ENCODE measurements at places on chromosomes 2 and 18.

- DNase-seq, result no peak
These were observed 97.1 kb downstream of the SH3RF3 start for GRCh38 chr2:109226128-109226527.

DNA sequence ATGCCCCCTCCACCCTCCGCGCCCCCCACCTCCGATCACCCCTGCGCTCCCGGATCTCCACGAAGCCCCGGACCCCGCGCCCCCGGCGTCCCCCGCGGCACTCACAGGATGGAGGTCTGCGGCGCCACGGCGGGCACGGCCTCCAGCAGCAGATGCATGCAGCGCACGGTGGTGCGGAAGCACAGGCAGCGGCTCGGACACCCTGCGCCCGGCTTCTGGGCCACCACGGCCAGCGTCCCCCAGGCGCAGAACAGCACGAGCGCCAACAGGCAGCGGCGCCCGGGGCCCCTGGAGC lies 217 bp downstream of the PXDN start:
- DNase-seq, result no peak

DNA sequence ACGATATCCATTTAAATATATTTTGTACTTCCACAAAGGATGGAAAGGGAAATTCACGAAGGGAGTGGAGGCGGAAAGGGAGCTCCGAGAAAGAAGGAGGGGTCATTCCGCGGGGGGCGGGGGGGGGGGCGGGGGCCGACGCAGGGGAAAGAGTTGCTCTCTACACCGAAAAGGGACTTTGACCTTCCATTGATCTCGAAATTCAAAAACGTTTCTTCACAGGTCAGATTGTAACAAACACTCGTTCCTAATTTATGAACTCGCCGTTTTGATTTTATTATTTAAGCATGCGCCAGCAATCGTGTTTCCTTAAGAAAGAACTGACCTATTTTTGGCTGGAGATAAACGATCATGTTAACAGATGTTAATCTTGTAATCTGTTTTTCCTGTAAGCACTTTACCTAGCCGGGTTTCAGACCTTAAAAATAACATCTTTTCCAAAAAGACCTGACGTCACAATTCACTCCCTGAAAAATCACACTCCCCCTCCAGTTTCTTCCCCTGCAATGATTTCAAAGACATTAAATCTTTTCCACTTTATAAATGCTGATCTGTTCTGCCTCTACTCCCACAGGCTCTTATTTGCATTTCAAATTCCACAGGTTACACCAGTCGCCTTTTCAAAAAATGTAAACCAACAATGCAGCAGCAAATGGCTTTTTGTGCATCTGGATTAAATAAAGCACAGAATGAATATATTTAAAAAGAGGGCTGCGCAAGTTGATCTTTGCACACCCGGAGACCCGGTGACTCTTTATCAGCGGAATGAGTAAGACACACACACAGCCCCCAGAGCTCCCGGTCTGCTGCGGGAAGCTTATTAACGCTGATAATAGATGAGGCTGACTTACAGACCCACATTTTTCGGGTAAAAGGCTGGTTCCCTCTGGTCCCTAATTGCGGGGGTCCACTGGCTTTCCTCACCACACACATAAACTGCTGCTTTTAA lies 1.6 kb downstream of the ZNF516 start:
- DNase-seq, result no peak

GRCh38 chr2:216117561-216118340 lies 8.6 kb downstream of the XRCC5 start:
- DNase-seq, result no peak

DNA sequence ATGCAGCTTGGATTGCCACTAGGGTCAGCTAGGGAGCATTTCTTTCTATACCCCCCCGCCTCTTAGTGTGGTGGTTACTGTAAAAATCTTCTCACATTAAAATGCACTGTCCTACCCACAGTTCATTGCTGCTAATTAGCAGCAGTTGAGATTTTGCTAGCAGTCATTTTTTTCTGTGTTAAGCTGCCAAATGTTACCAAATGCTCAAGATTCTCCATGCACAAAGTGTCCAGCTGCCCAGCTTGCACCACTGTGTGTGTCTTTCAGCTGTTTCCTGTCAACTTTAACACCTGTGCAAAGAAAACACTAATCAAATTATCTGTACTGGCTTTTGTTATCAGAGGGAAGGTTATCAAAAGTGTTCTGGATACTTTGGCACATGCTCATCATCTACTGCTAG lies 679.3 kb downstream of the NR4A2 start:
- no peak for DNase-seq

DNA sequence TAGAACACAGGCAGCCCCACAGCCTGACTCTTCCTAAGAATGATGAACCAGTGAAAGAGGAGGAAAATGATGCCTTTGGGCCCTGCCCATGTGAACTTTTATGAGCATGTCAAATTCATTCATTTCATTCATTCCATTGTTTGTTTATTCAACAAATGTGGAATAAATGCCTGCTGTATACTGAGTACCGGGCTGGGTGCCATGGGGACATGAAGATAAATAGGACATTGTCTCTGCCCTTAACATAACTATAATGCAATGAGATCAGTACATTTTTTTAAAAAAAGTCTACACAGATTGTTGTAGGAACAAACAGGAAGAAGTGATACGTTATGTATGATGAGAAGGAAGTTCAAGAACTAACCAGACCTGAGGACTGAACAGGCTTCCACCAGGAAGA lies 14.7 kb downstream of the MREG start:
- no peak for DNase-seq

GRCh38 chr2:226888971-226889370 lies 53.1 kb downstream of the RHBDD1 start:
- no peak for DNase-seq

GRCh38 chr2:24740142-24740541 lies 53.0 kb downstream of the PTRHD1 start:
- no peak for DNase-seq

DNA sequence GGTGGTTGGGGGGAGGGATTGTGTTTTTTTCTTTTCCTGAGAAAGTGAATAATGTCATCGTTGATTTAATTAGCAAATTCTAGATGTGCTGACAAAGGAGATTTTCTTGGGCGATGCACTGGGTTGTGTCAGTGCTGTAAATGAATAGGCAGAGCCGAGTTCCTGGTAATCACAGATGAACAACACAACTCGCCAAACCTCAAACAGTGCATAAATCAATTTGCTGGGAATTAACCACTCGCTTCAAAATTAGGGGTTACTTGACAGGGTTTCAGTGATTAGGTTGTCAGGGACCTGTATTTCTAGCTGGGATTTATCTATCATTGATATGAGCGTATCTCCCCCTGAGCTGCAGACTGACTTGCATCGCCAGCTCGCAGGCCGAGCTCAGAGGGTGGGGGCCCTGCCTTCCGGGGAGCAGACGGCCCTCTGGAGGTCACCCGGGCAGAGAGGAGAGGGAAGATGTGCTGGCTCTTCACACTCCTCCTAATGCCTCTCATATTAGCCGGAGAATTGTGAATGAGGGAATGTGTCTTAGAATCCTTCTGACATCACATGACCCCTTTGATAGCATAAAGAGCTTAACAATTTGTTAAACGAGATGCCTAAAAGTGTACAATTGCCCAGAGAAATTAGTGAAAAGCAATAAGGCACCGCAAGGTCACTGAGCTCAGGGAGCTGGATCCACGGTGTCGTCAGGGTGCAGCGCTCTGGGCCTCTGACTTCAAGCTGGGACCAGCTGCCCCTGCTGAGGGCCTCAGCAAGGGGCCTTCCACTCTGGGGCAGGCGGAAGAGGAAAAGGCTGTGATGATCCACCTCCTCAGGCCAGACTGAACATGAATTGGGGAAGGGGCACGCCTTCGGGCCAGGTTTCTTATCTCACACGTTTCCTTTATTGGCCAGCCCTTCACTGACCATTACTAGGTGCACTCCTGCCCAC lies 48.9 kb downstream of the SMIM21 start:
- no peak for DNase-seq

DNA sequence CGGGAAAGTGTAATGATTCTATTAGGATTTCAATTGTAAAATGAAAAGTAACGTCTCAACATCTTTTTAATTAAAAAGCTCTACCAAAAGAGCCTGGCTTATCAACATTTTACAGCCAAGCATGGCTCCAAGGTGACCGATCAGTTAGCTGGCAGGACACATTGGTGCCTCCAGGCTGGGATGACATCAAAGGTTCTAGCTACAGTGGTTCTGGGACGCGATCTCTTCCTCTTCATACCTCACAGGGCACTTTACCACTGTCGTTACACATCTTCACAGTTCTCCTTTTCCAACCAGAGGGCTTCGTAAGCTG lies 693 bp downstream of the ORC2 start:
- DNase-seq, result no peak

- no peak for DNase-seq
These were observed 8.1 kb upstream of the TRIB2 start for GRCh38 chr2:12708508-12709206.

DNA sequence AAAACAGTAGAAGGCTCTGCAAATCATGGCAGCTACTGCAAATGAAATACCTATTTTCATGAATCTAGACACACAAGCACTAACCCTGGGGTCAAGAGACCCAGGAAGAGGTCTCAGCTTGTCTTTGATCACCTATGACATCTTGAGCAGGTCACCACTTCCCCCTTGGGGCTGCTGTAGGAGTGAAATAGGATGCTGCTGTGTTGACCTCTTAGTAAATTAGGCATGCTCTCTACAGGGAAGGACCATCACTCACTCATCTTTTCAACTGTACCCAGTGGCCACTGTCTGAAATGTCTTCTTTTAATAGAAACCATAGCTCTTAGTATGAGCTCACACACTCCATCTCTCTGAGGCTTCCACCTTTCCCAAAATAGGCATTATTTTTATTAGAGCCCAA lies 83.8 kb downstream of the NCK2 start:
- no peak for DNase-seq

DNA sequence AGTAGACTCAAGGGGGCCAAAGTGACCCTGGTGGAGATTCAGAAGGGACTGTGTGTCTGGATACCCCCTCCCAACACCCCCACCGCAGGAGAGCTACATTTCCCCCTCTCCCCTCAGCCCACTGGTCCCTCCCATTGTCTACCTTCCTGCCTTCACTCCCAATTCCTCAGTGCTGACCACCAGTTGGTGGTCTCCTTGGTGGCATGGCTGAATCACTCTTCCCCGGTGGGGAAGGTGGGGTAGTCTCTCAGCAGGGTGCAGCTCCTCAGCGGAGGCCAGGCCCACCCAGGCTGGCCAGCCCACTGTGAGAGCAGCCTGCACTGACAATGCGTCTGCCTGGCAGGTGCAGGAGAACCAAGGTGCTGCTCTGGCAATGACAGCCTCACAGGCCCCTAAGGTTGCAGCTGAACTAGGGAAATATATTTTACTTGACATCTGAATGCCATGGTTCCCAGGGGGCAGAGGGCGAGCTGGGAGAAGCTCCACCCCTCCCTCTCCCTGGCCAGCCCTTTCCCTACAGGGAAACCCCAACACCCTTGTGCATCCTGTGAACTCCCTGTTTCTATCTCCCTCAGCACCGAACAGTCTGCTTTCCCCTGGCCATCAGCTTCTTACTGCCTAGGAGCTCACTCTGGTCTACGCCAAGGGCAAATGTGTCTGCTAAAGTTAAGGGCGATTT lies 62.6 kb upstream of the PAX8 start:
- no peak for DNase-seq

DNA sequence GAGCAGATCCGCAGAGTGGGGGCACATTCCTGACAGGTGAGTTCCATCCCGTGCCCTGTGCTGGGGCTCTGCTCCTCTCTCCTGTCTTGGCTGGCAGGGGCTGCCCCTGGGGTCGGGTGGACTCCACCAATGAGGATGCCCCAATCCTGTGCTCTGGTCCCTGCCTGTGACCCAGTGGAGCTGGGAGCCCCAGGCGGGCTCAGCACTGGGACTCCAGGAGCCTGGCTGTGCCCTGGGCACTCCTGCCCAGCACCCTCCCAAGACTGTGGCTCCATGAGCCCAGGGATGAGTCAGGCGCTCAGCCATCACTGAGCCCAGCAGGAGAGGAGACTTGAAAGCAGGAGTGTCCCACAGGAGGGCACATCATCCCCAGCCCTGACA lies 53.9 kb downstream of the MBP start:
- DNase-seq, result no peak

DNA sequence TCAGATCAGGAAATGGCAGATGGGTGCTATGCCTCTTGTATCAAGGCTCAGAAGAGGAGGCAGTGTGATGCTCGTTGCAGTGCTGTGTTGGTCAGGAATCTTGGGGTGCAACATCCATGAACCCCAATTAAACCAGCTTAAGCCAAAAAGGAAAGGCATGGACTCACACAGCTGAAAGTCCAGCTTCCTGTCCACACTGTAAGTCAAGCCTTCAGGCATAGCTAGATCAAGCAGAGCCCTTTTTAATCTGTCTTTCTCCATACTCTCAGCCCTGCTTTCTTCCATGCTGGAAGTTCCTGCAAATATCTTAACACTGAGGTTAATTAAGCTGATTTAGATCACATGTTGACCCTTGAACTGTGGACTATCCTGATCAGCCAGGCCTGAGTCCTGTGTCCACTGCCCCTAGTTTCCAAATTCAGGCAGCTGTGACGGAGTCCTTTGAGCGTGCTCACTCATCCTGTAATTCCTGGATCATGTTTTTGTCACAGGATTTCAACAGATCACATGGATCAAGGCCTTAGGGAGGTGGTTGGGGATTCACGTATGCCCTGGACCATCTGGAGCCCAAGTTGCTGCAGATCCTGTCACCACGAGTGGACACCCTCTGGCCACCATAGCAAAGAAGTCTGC lies 4.5 kb upstream of the C2orf74 start:
- DNase-seq, result no peak

- DNase-seq, result no peak
These were observed 19.6 kb upstream of the NDUFV2 start for GRCh38 chr18:9082711-9083510.

- no peak for DNase-seq
These were observed 34.9 kb upstream of the APCDD1 start for GRCh38 chr18:10419420-10420103.

- no peak for DNase-seq
These were observed 98.1 kb downstream of the SETBP1 start for GRCh38 chr18:44778788-44779187.
